ENCODE measurements at places on chromosomes 6 and 20.

GRCh38 chr6:1864496-1864895, 254.8 kb downstream of the FOXC1 start:
- no peak for DNase-seq

GRCh38 chr20:6769903-6770785, 2.7 kb downstream of the BMP2 start:
- DNase-seq, result no peak

GRCh38 chr20:35630636-35631035, 15.0 kb downstream of the SPAG4 start:
- DNase-seq, result no peak

DNA sequence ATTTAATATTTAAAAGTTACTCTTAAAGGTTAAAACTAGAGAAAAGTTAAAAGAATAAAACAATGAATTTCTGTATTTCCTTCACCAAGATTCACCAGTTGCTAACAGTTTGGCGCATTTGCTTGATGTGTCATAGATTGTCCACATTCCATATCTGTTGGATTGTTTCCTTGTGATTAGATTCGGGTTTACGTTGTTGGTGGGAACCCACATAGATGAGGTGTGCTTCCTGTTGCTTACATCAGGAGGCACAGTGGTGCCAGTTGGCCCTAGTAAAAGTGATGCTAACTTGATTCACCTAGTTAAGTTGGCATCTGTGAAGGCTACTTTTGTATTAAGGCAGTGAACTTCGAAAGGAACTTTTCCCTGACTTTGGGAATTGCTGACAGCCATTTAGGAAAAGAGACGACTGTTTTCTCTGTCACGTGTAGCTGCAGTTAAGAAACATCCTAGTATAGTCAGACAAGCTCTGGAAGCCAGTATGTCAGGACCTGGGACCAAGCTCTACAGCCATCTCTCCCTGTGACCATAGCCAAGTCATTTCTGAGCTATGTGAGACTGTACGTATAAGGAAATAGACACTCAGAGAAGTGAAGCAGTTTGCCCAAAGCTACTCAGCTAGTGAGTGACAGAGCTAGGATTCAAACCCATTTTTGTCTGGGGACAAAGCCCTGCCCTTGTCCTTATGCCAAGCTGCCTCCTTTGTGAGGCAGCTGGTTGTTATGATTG, 49.0 kb downstream of the PPARD start:
- no peak for DNase-seq

- no peak for DNase-seq
Measured at GRCh38 chr20:23147964-23148730, 62.0 kb upstream of the CD93 start.

- no peak for DNase-seq
Measured at GRCh38 chr6:149046164-149046821, 271.2 kb upstream of the TAB2 start.

GRCh38 chr6:132927713-132928112, 113.3 kb downstream of the RPS12 start:
- no peak for DNase-seq

DNA sequence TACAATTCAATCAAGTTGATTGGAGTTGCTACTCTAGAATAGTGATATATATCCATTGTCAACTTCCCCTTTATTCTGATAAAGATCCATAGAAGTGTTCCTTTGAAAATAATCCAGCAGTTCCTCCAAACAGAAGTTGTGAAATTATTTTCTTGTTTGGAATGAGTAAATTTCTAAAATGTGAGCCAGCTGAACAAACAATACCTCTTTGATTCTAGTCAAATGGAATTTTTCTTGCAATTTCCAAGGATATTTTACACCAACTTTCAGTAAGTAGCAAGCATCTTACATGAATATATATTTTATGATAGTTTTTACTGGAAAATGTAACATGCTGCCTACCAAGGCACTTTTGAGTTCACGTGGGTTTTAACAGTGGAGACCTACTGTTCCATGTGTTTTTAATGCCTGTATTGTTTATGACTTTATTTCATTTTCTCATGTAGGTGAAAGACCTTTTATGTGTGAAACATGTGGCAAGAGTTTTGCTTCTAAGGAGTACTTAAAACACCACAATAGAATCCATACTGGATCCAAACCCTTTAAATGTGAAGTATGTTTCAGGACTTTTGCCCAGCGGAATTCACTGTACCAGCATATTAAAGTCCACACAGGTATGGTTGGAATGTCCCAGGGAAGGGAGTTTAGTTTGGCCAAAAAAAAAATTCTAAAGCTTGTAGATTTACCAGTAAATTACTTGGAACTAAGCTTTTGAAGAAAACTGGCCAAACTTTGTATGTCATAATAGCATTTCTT, 6.5 kb downstream of the GZF1 start:
- no peak for DNase-seq

GRCh38 chr6:3725145-3726047, 26.1 kb downstream of the PXDC1 start:
- DNase-seq, result no peak

- no peak for DNase-seq
Measured at GRCh38 chr6:25434921-25435320, 155.7 kb downstream of the CARMIL1 start.

GRCh38 chr6:76397966-76398365, 325.5 kb upstream of the IMPG1 start:
- DNase-seq, result no peak

DNA sequence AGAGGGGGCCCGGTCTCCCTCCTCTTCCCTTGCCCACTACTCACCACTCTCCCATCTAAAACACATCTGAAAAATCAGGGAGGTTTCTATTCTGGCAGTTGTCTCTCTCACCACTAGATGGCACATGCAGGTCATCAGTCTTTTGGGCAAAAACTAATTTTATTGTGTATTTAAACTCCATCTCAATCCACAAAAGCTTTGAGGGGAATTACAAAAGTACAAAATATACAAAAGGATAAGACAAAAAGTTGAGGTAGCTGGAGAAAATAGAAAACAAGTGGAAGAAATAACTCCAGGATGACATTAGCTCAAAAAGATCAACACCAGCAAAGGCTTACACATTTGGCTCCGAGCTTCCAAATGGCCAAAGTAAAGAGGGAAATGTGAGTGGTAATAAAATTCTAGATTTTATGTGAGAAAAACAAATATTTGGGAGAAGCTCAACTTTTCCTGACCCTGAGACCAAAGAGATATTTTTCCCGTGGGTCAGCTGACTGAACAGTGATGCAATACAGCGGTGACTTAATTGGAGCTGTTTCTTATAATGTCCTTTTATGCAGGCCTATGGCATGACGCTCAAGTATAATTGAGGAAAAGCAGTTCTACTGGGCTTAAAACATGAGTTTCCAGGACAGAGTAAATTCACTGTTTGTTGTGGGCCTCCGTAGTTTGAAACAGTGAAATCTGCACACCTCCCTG, 79.8 kb upstream of the CHD6 start:
- no peak for DNase-seq

DNA sequence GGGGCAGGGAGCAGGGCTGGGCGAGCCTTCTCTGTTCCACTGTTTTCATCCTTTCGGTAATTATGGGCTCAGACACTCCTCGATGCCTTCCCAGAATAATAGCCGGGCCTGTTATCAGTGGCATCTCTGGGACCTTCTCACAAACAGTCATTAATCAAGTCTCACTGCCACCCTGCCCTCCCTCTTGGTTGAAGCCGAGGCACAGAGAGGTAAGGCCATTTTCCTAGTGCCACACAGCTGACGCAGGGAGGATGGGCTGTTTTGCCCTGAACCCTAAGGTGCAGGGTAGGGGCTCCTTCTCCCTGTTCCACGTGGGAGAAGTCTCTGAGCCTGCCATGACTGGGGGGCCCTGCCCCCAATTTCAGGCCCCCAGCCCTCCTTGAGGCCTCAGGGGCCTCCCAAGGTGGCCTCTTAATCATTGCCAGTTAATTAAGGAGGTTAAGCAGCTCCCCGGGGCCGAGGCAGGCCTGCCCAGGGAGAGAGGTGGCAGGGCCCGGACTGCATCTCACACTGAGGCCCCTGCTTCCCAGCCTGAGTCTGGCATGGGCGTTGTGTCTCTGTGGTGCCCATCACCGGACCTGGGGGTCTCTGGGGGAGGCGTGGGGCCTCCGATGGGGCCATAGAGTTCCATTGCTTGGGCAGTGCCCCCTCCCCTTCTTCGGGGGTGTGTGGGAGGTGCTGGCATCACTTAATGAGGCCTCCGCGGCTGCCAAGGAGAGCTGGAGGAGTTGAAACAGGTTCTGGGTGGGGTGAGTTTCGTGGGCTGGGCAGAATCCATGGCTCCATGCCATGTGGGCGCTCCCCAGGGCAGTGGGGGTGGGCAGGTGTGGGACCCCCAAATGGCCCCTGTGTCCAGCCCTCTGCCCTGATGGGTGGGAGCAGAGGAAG, 42.9 kb downstream of the CEBPB start:
- no peak for DNase-seq

- DNase-seq, result no peak
Measured at GRCh38 chr20:57400821-57401564, 9.8 kb downstream of the RBM38 start.

DNA sequence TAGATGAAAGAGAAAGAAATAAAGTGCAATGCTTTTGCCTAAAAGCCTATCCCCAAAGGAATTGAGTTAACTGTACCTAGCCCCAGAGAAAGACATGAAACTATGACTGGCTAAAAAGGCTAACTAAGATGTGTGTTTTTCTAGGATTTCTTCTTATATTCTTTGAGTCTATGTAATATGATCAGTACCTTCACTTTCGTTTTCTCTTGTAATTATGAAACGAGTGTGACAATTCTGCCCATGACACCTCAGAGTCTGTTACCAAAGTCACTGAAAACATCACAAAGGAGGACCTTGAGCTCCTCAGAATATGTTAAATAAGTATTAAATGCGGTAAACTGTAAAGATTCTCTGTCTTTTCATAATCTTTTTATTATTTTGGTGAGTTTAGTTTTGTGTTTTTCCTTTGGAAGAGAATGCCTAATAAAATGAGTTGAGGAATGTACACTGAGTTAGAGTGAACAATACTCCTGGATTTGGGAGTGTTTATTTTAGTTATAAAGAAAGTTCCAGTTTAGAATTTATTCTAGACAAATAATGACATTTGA, 141.3 kb downstream of the FUT9 start:
- DNase-seq, result no peak
